Cortex of kidney (tissue), 1 donor: ENCODE measurements at places on chromosomes 3 and 15.

DNA sequence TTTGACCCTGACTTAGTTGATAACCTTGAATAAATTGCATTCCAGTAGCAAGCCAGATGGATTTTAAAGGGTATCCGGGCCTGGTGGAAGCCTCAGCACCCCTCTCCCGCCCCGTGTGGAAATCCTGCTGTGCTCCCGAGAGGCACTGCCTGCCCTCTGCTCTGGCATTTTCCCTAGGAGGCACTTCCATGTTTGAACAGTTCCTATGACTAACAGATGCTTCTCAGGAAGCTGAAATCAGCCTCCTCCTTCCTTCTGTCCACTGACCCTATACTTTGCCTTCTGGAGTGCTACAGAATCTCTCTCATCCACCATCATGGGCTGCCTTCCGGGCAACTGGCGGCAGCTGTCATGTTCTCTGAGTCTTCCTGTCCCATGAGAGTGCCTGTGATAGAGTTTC, 90.8 kb downstream of the GABRG3 start:
- DNase-seq = no peak

- DNase-seq = no peak
Observed at GRCh38 chr3:41328926-41329325, 129.6 kb downstream of the CTNNB1 start.

GRCh38 chr3:126434931-126435411, 40.3 kb downstream of the CFAP100 start:
- no peak for DNase-seq

DNA sequence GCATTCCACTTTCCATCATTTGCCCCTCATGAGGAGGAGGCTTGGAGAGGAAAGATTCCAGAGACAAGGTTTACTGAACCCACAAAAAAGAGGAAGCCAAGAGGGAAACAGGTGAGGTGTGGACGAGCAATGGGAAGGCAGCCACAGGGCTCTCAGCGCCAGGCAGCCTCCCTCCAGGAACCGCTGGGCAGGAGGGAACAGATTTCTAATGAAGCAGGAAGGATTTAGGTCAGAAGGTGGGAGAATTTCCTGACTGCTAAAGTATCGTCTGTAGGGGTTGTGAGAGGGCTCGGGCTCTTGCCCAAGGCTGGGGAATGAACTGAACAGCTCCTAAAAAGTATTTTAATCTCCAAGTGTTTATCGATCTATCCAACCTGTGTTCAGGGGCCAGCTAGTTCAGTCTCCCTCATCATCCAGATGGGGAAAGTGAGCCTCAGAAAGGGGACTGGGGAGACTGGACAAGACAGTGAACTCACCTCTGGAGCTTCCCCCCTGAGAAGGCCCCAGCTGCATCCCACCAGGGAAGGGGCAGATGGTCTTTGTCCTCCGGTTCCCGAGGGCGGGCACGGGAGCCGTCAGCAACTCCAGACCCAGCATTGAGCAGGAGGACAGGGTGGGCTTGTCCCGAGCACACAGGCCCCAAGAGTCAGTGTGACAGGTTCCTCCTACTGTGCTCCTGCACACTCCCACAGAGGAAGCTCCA, 10.5 kb downstream of the LOXL1 start:
- DNase-seq = no peak

GRCh38 chr3:177726807-177727206, 529.5 kb upstream of the TBL1XR1 start:
- no peak for DNase-seq

- no peak for DNase-seq
Observed at GRCh38 chr15:48415036-48415886, 84.0 kb downstream of the DUT start.

- no peak for DNase-seq
Observed at GRCh38 chr3:194964809-194965208, 279.1 kb downstream of the FAM43A start.

- DNase-seq = no peak
Observed at GRCh38 chr3:42163622-42164244, 72.6 kb downstream of the TRAK1 start.

GRCh38 chr3:10235551-10235950, 12.7 kb upstream of the TATDN2 start:
- no peak for DNase-seq

GRCh38 chr15:90047956-90048575, 46.9 kb downstream of the ZNF710 start:
- no peak for DNase-seq

DNA sequence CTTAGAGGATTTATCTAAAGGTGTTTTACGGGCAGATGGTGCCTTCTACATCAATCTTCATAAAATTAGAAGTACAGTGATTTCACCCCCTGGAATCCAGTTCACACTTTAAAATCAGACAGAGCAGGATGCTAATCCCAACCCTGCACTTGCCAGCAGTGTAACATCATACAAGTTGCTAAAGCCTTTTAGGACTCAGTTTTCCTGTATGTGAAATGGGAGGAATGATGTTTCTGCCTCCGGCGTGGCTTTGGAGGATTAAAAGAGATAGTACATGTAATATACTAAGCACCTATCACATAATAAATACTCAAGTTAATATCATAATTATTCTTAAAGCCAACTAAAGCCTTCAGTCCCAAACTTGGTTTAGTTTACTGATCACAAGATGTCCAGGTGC, 257.2 kb upstream of the THBS1 start:
- DNase-seq = no peak

GRCh38 chr15:35290301-35290721, 205.2 kb upstream of the NANOGP8 start:
- DNase-seq = no peak

- DNase-seq = no peak
Observed at GRCh38 chr3:158453004-158453403, 118.0 kb upstream of the MLF1 start.

- DNase-seq = no peak
Observed at GRCh38 chr3:48518069-48518468, 14.1 kb upstream of the SHISA5 start.

DNA sequence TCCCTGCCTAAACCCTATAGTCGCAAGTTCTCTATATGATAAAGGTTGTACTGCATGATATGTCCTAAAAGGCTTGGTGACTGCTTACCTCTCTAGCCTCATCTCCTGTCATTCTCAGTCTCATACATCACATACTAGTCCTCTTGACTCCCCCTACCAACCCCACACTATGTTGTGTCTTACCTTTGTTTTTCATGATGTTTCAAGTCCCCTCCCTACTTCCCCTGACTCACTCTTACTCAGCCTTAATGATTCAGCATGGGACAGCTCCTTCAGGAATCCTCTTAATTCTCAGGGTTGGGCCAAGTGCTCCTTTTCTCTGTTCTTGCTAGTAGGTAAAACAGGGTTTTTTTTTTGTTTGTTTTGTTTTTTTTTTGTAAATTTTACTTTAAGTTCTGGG, 49.6 kb downstream of the SLMAP start:
- no peak for DNase-seq

DNA sequence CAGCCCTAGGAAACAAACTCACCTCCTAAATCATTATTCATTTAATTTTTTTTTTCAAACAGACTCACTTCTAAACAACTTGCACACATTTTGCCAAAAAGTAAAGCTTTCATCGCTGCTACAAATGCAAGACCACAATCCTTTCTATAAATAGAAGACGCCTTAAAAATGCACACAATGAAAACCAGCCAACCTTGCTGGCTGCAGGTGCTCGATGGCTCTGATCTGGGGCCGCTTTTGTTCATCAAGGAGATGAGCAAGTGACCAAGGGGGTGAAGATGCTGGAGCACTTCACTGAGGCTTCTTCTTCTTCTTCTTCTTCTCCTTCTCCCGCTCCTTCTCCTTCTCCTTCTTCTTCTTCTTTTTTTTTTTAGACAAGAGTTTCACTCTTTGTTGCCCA, 12.7 kb upstream of the SLC6A6 start:
- no peak for DNase-seq

DNA sequence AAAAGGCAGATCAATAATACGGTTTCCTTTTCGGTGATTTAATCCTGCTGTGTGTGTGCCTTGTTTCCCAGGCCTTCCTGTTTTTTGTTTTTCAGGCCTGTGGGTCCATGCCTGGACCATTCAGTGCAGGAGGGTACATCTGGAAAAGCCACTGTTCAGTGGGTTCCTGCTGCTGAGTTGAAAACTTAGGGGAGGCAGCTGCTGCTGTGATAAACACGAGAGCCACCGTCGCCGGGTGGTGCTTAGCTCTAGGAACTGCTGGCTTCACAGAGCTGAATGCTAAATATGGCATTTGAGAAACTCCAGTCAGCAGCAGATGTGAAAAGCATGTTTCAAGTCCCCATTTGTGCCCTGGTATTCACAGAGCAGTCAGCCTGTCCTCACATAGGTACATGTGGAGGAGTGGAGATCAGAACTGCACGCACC, 44.0 kb downstream of the SYNM start:
- no peak for DNase-seq

DNA sequence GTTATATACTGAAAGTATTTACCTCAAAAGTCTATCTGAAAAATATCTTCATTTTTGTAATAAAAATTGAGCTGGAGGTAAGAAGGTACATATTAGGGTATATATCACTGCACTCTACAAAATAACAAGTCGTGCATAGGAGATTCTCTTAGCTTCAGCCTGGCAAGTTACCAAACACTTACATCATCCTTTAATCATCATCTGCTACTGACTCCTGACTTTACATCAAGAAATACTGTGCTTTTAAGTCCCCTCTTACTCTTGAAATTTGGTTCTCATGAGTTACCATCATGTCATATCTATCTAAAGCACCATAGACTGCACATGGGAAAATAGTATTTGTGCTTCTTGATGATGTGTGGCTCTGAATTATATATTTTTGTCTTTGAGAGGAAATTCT, 50.8 kb downstream of the LYSMD4 start:
- DNase-seq = no peak

DNA sequence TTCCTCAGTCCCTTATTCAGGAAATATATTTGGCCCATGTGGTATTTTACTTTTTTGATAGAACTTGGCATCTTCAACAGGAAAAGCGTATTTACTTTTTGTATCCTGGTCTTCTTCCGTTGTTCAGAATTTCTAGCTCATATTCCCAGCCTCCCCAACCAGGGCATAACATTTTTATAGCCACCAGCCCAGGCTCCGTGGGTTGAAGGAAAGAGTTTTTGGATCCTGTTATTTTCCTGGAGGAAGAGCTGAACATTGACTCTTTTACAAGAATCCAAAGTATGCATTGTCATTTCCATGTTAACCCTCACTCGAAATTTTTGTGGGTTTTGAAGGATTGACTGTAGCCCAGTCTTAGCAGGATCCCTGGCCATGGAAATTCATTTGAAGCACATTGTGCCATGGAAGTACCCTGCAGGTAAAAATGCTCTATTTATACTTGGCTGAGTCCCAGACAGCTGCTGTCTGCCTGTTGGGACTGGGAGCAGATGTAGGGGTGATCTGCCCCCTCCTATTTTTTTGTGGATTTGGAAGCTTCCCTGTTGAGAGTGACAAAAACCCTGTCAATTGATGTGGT, 98.8 kb downstream of the AKAP13 start:
- DNase-seq = no peak

DNA sequence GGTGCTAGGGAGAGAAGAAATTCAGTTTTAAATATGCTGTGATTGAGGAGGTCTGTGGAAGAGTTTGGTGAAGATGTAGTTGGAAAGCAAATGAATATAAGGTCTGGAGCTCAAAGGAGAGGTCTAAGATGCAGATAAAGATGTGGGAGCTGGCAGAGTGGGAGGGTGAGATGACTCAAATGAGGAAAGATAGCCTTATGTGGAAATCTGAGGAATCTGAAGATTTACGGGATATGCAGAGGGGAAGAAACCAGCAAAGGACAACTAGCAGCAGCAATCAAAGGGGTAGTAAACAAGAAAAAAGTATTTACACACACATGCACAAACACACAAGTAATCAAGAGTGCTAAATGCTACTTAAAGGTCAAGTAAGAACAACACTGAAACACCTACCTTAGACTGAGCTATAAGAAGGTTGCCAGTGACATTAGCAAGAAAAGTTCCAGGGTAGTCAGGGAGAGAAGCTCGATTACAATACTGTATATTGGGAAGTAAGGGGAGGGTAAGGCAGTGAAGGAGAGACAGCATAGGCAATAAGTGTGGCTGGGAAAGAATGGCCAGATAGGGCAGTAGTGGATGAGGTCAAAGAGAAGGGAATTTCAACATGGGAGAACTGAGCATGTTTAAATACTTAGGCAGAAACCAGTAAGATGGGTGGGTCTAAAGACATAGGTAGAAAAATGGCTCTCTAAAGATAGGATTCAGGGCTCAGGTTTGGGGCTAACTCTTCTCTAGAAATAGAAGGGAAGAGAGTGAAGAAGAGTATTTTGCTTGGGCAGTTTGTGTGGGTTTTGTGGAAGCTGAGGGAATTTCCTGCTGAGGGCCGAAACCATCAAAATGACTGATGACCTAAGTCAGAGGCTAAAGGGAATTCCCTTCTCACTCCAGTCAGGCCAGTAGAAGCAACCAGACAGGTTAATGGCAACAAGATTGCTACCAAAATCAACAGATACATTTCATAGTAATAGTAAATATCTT, 8.9 kb downstream of the CMTM6 start:
- DNase-seq = no peak

- DNase-seq = no peak
Observed at GRCh38 chr3:77931255-77932009, 891.5 kb downstream of the ROBO2 start.

DNA sequence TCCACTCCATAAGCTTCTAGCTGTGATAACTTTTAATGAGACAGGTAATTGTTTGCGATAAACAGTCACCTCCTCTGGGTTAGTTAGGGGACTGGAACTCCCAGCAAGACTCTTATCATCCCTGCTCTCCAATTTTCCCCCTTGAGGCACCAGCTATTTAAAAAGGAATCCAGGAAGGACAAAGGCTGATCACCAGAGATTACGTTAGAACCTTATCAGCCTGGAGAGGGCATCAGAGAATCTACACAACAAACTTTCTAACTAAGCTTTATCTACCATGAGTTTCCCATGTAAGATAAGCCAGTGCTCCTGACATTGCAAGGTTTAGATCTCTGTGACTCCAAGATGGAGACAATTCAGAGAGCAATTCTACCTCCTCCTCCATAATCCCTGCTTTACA, 31.3 kb downstream of the GPR176 start:
- no peak for DNase-seq

GRCh38 chr15:29208352-29208751, 61.3 kb downstream of the NSMCE3 start:
- no peak for DNase-seq

- DNase-seq = no peak
Observed at GRCh38 chr3:46996689-46997452, 17.4 kb downstream of the NBEAL2 start.

GRCh38 chr3:25306066-25306465, 122.0 kb upstream of the RARB start:
- DNase-seq = no peak

GRCh38 chr3:101695779-101696372, 9.4 kb upstream of the RPL24 start:
- no peak for DNase-seq

GRCh38 chr3:27228805-27229204, 140.4 kb downstream of the NEK10 start:
- no peak for DNase-seq

GRCh38 chr3:57709559-57709958, 16.7 kb upstream of the DENND6A start:
- no peak for DNase-seq
